ENCODE measurements at places on chromosomes 6 and 20. TPM values are rescaled to one million over a fixed set of nuclear protein-coding genes. Genes with fewer than 3 reads are reported as not detected.

The SLC22A3 gene
- 0.11 TPM for polyA plus RNA-seq

The SUMO4 gene
- polyA plus RNA-seq, result 0.94 TPM

The ZC2HC1B gene
- polyA plus RNA-seq, result not detected

The HACE1 gene
- polyA plus RNA-seq, result 7.3 TPM

The KIFC1 gene
- polyA plus RNA-seq, result 2.2 TPM

The POPDC3 gene
- polyA plus RNA-seq, result not detected

The COQ3 gene
- 4.6 TPM for polyA plus RNA-seq

The ZC3H12D gene
- polyA plus RNA-seq, result not detected

The CGA gene
- polyA plus RNA-seq, result not detected

The ATP6V1G2 gene
- not detected for polyA plus RNA-seq

The TRAM2 gene
- 7.0 TPM for polyA plus RNA-seq

All from immature natural killer cell (primary cell).